ENCODE measurements at places on chromosomes 16 and 17.

DNA sequence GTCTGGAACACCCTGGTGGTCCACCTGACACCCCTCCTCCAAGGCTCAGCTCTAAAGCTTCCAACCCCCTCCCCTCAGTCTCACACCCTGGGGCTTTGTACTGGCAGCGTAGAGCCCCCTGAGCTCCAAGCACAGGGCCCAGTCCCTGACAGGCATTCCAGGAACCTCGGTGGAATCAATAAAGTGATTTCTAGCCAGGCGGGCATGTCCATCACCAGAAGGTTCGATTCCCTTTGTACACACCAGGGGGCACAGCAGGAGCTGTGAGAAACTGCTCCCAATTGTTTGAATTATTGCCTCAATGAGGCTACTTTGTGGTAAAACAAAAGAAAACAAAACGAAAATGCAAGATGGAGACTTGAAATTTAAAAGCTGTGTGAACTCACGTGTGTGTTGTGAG, 51.8 kb downstream of the SMPD3 start:
- peak; percentile 12 for DNase-seq

DNA sequence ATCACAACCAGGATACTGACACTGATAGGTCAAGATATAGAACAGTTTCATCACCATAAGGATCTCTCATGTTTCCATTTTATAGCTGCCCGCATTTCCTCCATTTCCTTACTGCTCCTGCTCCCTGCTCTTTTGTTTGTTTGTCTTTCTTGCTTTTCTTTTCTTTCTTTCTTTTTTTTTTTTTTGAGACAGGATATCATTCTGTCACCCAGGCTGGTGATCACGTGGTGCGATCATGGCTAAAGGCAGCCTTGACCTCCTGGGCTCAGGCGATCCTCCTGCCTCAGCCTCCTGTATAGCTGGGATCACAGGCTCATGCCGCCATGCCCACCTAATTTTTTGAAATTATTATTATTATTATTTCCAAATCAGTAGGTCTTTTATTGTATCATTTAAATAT, 31.7 kb downstream of the PRAC1 start:
- no peak for DNase-seq

GRCh38 chr16:79278506-79278905, 322.0 kb downstream of the MAF start:
- DNase-seq: peak; percentile 37

DNA sequence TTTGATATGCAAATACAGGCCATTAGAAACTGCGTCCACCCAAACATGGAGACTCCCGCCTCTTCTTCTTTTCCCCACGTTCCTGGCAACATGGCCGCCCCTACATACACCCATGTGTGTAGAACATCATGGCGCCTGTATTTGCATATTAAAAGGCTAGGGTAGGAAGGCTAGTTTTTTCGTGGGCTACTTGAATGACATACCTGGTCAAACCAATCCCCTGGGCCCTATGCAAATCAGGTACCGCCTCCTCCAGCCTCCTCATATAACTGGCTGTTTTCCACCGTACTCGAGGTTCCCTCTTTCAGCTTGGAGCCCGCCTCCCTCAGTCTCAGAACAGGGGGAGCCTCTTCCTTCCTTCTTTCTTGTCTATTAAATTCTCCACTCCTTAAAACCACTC, 840 bp upstream of the CD300LB start:
- no peak for DNase-seq

DNA sequence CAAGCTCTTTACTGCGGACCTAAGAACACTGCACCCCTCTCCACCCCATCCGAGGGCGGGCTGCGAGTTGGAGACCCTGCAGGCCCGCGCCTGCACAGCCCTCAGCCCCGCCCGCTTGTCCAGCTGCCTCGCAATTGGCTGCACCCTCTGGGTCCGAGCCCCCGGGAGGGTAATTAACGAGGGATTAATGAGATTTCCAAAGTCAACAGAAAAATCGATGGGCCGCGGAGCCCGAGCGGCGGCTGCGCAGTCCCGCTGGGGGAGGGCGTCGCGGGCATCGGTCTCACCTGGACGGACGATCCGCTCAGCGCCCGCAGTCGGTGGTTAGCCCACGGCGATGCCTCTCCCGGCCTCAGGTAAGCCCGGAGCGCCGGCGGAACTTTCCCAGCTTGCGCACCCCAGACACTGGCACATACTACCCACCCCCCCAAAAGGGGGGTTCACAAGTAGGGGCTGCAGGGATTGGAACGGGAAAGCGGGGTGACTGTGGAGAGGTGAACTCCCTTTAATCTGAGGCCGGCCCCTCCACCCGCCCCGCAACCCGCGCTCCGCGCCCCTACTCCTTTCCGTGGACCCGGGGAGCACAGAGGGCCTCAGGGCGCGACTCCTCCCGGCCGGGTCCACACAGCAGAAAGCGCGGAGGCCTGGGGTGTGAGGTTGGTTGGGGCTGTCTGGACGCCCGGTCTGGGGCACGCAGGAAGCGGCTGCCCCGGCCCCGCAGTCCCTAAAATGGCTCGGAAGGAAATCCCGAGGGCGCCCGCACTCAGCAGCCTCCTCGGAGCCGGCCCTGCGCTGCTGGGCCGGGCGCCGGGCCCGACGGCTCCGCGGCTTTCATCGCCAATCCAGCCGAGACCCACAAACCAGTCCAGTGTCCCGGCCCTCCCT, at the start of gene OTOP3:
Gene OTOP3, plus strand, starts transcription at position 314 of the 885 bp plus-strand sequence. Its CDS starts 24 bp downstream, at position 338.
- no peak for DNase-seq

Data from activated CD4-positive, alpha-beta T cell treated with anti-CD3 and anti-CD28 coated beads, Interleukin-2, amount 50 U/mL, for 24 hours (primary cell).